ENCODE measurements at places on chromosomes 2 and 18.

DNA sequence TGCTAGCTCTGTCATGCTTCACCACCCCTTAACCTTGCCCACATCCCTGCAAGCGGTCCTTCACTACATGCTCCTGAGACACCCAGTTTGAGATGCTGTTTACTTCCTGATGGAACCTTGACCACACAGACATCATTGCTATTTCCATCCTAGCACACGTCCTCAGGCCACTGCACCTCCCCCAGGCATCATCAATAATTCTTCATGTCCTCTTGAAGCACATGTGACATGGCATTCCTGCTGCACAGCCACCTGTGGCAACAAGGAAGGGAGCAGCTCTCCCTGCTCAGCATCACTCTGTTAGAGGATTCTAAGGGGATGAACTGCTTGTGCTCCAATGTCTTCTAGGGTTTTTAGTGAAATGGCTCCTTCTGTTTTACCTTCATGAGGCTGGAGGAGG lies 26.1 kb upstream of the ST3GAL5 start:
- no peak for DNase-seq

GRCh38 chr2:241063093-241063551 lies 39.0 kb downstream of the MTERF4 start:
- DNase-seq = no peak

DNA sequence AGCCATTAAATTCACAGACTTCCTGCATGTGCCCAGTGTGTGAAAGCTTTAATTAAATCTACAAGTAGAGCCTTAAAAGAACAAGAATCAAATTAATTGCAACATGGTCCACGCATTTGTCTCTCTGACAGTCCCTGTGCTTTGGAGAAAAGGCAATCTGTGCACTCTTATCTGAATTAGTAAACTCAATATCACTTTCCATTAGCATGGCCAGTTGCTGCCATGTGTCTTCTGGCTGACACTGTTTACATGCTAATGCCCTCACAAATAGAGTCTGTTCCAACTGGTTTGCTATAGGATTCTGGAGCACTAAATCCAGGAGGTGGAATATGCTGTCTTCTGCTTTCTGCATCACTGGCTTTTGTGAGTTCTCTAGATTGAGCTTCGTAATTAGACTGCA lies 434.5 kb upstream of the RAB12 start:
- no peak for DNase-seq

GRCh38 chr2:100820273-100820522 lies 259 bp downstream of the NPAS2 start:
- no peak for DNase-seq

DNA sequence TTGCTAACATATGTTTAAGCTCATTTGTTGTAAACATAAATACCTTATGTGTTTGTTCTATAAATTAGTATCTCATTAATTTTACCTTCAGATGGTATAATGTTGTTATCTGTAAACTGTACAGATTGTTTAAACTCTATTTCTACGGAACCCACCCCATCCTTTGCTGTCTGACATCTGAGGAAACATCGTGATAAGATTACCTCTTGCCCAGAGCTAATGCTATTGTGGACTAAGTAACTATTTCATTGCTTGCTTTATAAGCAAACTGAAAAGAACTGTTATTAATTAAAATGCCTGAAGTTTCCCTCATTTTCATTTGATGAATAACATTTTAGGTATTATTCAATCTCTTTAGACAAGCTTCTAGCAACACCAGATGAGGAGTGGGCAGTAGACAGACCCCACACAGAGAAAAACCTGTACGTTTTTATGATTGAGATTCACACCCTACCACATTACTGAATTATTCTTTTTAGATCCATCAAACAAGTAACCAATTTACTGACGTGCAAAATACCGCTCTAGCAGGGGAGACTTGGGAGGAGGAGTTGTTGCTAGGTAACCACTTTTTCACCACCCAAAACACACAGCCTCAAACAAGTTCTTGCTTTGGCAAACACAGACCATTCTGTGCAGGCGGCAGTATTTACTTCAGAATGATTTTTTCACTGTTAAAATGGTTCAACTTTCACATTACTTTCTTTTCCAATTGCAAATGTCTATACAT lies 1.9 kb upstream of the SYT4 start:
- no peak for DNase-seq

DNA sequence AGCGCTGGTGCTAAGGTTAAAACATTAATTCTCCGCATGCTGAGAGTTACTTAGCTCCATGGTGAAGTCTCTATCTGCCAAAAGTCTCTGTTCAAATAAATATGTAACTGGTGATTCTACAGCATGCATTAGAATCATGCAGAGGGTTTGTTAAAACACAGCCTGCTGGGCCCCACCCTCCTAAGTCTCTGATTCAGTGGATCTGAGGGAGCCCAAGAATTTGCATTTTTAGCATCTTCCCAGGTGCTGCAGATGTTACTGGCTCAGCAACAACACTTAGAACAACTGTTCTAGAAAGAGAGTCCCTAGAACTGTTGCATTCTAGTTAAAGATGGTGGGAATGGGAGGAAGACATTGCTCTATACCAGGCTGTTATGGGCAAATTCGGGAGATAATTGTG lies 73.4 kb downstream of the DPP10 start:
- no peak for DNase-seq

DNA sequence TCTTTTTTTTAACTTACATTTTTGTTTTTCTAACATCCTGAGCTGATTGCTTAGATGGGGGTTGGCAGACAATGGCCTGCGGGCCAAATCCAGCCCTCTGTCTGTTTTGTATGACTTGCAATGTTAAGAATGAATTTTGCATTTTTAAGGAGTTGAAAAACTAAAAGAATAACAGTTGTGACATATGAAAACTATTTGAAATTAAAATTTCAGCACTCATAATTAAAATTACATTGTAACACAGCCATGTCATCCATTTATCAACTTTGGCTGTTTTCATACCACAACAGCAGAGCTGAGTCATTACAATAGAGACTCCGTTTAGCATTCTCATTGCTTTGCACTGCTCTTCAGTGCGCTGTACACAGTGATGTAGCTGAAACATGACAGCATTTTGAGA lies 94.1 kb upstream of the MC4R start:
- no peak for DNase-seq

DNA sequence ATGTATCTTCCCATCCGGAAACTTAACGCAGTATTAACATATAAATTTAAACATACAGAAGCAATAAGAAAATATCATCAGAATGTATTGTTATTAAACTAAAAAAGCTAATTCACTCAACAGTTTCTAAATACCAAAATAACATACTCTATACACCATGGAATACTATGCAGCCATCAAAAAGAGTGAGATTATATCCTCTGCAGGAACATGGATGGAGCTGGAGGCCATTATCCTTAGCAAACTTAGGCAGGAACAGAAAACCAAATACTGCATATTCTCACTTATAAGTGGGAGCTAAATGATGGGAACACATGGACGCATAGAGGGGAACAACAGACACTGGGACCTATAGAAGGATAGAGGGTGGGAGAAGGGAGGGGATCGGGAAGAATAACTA lies 127.1 kb downstream of the CD226 start:
- no peak for DNase-seq

DNA sequence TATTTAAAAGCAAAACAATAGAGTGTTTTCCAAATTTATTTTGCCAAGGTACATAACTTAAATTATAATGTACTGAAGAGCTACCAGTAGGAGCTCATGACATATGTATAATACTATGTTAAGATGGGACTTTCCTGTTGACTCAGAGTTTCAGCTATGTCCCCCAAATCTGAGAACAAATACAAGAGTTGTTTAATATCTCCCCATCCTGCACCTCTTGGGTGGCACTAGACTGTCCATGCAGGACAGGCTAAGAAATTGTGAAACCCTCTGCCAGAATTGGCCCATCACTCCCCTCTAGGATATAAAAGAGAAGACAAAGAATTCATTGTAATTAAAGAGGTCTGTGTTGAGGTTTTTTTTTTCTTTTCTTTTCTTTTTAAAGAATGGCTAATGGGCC lies 21.7 kb upstream of the CTAGE1 start:
- DNase-seq = no peak

- no peak for DNase-seq
These were observed 113.4 kb upstream of the PKDCC start for GRCh38 chr2:41934329-41934958.

DNA sequence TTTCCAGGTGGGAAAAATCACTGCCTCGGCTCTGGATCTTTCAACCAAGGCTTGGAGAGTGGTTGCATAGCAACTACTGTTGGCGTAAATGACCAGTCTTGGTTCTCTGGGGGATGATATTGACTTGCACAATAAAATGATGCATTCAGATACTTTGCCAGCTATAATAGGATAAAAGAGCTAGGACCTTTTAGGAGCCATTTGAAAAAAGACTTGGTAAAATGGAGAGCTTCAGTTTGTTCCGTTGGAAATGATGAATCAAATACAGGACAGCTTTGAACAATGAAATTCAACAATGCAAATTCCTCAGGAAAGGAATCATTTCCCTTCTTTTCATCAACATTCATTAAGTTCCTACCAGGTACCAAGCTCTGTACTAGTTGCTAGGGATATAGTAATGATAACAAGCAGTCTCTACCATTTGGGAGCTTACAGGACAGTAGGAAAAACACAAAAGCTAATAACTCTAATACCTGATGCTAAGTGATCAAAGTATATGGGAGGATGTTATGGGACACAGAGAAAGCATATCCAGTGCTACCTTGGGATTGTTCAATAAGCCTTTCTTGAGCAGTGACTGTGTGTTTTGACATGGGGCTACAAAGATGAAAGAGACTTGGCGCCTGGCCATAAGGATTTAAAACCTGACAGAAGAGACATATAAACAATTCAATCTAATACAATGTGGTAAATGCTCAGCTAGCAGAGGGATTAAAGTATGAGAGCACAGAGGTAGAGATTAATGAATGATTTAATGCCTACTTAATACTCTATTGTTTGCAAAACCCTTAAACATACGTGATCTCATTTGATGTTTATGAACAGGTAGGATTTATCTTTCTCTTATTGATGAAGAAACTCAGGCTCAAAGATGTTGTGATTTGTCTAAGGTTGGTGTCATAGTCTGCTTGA lies 110.7 kb downstream of the QPCT start:
- no peak for DNase-seq

DNA sequence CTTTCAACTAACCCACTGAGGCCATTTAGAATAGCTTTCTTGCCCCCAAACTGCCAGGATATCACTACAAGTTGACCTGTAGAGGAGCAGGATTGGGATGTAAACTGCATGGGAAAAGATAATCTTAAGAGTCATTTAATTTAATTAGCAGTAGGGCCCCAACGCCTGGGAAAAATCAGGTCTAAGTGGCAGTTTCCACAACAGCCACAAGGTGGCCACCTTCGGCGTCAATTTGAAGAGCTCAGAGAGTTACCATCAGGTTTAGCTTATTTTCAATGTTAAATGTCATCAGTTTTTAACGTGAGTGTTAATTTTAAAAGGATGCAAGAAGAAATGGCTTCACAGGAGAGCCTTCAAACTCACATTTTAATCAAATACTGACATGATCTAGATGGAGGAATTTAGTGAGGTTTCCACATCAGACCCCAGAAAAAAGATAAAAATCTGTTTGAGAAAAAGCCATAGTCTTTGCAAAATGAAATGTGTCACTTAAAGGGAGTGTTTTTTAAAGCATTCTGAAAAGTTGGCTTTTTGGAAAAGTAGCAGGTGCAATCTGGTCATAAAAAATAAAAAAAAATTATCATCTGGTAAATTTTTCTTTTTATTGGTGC lies 77.3 kb upstream of the UPP2 start:
- peak; percentile 22 for DNase-seq

DNA sequence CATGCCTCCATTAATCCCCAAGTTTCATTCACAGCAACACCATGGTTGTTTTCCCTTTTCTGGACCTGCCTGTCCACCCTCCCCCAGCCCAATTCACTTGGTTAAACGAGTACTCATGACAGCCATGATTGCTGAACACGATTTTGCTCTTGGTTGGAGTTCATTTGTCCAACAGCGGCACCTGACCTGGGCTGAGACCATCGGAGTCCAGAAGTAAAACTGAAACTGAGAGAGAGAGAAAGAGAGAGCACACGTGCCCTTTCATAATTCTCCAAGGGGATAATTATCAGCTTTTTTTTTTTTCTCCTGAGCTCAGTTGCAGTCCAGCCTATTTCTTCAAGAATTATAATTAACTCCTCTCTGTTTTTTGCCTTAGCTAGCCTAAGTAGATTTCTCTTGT lies 13.7 kb upstream of the KIF5C start:
- no peak for DNase-seq

GRCh38 chr2:7835151-7835550 lies 846.7 kb upstream of the ID2 start:
- no peak for DNase-seq

DNA sequence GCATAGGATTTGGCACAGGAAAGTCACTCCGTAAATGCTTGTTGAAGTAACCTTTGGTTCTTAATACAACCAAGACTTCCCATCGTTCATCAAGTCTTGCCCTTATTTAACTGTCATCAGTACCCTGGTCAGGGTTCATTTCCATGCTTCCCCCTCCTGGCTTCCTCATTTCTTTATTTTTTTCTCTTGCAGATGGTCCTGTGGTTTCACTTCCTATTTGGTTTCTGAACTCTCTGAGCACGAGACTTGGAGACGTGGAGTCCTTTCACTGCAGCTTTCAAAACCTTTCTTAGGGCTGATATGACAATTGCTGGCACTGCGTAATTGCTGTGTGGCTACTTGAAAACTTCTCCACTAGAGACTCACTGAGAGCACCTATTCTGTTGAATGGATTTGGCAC lies 59.9 kb upstream of the PID1 start:
- no peak for DNase-seq

DNA sequence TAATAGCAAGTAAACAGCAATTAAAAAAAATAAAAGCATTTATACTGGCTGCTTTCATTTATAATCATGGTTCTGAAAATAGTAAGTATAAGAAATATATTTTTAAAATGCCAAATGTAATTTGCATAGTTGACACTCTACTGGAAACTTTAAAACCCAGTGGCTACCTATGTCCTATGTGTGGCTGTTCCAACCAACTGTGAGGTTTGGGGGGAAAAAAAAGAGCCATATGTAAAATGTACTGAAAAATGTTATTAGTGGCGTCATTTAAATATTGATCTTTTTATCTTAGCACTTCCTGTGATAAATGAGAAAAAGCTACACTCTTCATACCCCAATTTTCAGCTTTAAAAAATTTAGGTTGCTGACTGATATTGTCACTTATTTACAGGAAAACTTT lies 270.7 kb downstream of the TCF4 start:
- no peak for DNase-seq

GRCh38 chr2:64565949-64566710 lies 42.0 kb downstream of the AFTPH start:
- DNase-seq = no peak

DNA sequence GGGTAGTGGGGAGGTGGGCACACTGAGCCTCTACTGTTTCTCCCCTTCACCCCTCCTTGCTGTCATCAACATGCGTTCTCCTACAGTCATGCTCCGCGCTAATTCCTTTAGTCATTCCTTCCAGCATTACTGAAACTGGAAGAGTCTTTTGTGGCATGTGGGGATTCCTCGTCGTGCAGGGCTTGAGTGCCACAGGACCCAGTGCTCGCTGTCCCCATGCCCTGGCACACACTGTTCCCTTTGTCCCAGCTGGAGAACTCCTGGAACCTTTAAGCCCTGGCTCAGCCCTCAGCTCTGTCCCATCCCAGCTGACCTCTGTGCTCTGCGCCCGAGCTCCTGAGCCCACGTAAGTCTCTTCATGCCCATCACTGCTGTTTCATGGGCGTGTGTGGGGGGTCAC lies 42.1 kb downstream of the ODC1 start:
- DNase-seq = no peak

Measured in stimulated activated CD8-positive, alpha-beta memory T cell treated with anti-CD3 and anti-CD28 coated beads, Interleukin-15, amount 100 ng/mL, for 48 hours (primary cell).